RWPE1 (cell line): ENCODE measurements at places on chromosomes 1 and 21.

DNA sequence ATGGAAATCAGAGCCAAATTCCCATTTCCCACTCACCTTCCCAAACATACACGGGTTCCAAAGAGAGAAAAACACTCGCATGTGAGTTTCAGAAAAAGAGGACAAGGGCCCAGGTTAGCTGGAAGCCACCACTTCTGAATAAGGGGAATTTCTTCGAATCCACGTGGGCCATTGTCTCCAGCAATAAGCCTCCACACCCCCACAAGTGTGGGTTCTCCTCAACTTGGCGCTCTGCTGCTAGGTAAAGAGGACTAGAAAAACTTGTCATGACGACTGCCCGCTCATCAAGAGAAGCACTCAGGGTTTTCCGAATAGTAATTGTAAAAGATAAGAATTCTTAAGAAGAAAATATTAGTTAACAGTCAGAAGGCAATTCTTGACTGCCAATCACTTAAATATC, 30.6 kb downstream of the PRDM15 start:
- no peak for DNase-seq

DNA sequence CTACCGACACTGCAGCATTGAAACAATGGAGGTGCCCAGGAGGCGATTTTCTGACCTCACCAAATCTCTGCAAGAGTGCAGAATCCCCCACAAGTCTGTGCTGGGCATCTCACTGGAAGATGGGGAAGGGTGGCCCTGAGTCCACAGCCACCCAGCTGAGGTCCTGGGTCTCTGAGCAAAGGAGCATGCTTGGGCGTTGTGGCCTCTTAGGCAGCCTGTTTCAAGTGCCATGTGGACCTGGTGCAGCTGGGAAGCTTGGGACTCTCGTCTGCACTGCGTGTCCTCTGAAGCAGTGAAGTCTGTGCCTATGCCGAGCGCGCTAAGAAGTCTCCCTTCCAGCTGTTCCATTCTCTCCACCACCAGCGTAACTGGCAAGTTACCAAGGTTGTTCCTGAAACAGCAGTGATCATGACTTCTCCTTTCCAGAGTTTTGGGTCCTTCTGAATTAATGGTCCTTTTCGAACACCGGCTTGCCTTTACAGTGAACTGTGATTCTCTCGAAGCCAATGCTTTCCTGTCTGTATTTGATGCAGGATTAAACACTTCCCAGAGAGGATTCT, 5.0 kb upstream of the PLA2G2C start:
- no peak for DNase-seq

GRCh38 chr1:2312160-2312514, 79.2 kb downstream of the MORN1 start:
- DNase-seq: no peak

- no peak for DNase-seq
Measured at GRCh38 chr1:29655145-29655544, 418.8 kb downstream of the PTPRU start.

DNA sequence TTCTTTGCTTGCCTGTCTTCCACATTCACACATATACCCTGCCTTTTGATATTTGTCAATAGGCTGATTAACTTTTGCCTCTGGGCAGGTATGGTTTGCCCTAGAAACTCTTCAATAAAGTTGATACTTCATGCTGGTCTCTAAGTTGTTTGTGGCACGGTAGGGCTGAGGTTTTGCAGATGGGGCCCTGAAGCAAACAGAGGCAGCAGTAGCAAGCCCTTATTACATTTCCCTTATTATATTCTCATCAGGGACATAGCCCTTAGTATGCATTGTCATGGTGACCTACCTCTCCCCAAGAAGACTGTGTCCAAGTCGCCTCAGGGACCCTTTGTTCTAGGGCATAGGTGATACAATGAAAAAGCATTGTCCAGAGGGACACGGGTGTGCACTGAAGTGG, at the start of gene OR6P1:
OR6P1 (minus strand) TSS at position 101 of the 400 bp plus-strand sequence. CDS start 6,976 bp downstream, outside the sequence.
- no peak for DNase-seq

- DNase-seq: peak; percentile 64
Measured at GRCh38 chr1:212557739-212558692, 50.5 kb upstream of the ATF3 start.

DNA sequence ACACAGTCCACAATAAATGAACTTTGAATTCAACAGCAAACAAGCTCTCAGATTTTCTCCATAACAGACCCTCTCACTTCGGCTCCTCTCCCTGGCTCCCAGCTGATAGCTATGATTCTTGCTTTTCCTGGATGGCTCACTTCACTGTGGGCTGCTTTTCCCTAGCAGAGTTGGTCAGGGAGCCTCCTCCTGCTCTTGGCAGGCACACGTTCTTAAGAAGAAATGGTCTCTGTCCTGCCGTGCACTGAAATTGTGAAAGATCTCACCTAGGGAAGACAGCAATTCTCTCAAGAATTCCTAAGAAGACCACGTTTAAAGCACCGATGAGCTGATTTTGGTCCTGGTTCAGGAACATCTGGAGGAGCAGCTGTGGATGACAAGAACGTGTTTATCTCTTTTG, 148.5 kb upstream of the KCNK2 start:
- DNase-seq: no peak

DNA sequence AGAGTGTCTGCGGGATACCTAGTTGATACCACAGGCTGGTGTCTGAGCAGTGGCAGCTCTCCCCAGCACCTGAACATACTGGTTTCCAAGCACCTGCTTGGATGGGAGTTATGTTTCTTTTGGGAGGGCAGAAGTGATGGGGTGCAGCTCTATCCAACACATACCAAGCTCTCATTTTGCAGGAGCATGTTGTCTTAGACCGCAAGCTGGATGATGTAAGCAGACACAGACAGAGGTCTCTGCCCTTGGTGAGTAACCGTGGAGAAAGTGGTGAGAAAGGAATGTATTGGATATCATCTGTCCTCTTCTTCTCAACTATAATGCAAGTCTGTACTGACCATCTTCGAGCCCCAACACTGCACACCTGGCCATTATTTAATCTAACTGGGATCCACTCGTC, 37.4 kb downstream of the ZNF496 start:
- peak; percentile 29 for DNase-seq

DNA sequence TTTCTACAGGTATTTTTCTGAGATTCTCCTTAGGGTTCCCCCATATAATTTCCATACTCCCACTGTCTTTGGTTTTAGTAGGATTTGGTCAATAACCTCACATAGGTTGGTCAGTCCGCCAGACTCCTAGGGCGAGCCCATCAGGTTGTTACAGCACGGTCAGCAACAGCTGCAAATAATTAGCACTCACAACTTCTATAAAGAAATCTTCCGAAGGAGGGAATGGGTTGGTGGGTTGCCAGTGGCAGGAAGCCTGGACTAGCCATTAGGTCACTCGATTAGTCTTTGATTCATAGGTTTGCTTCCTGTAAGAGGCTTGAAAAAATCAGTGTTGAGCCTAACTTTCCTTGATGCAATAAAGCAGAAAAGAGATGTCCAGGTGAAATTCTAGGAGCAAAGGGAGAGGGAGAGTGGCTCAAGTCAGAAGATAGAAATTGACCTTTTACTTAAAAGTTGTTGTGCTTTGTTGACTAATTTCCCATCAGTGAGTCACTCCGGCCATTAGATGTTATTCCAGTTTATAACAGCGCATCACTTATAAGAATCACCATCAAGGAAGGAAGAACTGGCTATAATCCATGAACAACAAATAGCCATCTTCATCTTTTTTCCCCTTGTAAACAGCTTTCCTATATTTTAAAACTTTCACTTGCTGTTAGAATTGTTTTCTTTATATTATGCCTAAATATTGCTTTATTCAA, 88.3 kb downstream of the TPR start:
- no peak for DNase-seq

DNA sequence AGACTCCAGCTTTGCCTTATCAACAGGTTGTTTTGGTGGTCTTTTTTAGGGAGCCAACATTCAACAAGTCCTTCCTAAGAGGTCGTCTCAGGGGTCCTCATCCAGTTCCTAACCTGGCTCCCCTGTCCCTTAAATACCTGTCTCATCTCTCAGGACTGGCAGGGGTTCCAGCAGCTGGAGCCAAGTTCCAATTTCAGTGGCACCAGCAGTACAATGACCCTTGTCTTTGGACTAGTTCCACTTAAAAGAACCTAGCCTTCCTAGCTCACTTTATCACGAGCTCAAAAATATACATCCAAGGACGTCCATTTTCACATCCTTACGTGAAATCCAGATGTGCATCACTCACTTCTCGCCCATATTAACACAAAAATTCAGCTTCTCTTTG, 18.7 kb upstream of the TRAF3IP3 start:
- no peak for DNase-seq

DNA sequence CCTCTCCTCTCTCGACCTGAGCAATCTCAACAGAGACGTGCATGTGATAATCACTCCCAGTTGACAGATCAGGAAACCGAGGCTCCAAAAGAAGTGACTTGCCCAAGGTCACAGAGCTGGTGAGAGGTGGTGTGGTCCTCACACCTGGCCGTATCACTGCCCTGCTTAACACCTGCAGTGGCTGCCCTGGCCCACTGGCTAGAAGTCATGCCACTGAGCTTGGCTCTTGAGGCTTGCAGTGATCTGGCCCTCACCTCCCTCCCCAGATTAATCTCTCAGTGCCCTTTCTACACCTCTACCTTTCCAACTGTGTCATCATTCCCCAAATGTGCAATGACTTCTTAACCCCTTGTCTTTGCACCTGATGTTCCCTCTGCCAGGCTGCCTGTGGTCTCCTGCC, 38.8 kb downstream of the CDCP2 start:
- DNase-seq: no peak

DNA sequence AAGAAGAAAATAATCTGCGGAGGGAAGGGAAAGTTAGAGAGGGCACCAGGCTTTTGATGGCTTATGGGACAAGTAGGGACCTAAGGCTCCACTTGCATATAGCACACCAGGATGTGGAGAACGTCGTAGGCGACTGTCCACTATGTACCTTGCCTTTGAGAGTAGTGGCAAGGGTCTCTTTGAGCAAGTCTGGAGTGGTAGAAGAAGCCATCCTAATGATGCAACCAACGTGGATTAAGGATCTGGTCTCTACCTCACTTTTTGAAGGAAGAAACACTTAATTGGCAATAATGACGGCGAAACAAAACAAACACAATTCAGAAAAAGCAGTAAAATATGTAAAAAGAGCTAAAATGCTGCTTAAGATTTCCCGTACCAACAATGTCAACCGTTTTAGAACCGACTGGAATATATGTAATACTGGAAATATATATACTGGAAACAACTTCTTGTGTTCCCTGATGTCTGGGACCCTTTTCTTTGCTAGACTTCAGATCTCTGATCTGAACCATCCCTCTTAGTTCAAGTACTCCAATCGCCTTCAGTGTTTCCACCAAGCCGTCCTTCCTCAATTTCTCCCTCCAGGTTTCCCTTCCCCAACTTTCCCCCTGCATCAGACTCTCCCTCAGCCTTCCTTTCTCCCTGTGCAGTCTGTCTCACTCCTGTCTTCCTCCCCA, 821 bp upstream of the KHDRBS1 start:
- no peak for DNase-seq

- peak; percentile 77 for DNase-seq
Measured at GRCh38 chr1:40877698-40878097, 15.5 kb upstream of the CITED4 start.

GRCh38 chr1:29805122-29805895, 569.0 kb downstream of the PTPRU start:
- DNase-seq: no peak

GRCh38 chr1:93749894-93750301, 68.3 kb upstream of the BCAR3 start:
- DNase-seq: no peak

DNA sequence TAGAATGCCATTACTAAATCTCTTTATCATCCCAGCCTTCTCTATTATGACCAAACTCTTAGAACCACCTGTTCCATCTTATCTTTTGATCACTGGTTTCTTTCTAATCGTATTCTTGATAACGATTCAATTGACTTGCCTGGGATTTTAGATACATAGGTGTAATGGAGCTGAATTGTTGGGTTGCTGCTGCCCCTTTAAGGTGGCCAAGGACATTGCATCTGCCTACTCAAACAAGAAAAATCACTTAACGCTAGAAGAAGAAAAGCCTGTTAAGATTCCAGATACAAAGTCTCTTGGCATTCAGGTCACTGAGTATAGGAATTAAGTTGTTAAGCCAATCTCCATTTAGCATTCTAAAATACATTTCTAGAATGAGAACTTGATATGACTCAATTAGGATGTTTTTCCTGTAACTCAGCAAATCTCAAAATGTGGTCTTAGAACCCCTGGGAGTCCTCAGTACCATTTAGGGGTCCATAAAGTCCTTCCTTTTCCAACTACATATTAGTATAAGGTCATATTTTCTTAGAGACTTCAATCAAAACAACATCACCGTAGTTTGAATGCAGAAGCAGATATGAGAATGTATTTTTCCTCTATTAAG, 12.4 kb downstream of the NEXN start:
- DNase-seq: peak; percentile 56

- no peak for DNase-seq
Measured at GRCh38 chr1:245810789-245811337, 656.1 kb downstream of the KIF26B start.

DNA sequence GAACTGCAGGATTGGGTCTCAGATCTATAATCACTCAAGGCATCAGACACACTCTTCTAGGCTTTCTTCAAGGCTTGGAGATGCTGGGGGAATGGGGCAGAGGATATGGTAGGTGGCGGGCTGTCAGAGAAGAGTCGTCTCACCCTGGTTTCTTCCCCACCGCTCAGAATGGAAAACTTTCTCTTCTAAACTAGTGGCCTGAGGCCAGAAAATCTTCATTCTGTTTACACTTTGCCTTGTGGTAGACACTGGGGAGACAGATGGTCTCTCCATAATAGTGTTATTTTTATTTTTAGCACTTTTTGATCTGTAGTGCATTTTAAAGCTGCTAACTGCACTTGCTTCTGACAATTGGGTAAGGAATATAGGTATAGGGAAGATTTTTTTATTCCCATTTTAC, 2.6 kb downstream of the PRELP start:
- DNase-seq: no peak

DNA sequence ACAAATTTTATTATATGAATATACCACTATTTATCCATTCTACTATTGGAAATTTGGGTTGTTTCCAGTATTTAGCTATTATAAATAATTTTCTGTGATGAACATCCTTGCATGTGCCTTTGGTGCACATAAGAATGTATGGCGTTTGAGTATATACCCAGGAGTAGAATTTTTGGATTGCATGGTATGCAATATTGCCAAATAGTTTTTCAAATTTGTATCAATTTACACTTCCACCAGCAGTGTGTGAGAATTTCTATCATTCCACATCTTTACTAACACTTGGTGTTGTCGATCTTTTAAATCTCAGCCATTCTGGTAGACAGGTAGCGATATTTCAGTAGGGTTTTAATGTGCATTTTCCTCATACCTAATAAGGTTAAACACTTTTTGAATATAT, 9.2 kb upstream of the FNBP1L start:
- DNase-seq: no peak

DNA sequence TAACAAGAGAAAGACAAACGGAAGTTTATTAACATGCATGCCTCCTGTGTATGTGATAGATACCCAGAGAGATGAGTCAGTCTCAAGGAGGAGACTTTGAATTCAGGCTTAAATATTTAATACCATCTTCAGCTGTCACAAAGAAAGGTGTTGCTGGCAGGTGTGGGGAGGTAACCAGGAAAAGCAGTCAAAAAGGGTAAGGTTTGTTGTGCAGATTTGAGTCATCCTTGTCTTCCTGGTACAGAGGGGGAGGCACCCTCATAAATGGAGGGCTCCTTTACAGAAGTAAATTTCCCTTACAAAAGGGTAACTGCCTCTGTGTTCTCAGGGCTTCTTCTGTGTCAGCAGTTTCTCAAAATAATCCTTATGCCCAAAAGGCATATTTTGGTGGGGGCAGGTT, 75.2 kb upstream of the B3GALT5 start:
- no peak for DNase-seq
